ENCODE measurements at places on chromosomes 4 and X. TPM values are rescaled to one million over a fixed set of nuclear protein-coding genes. Genes with fewer than 3 reads are reported as not detected.

GRCh38 chrX:129831091-129831885, 12.4 kb downstream of the ZDHHC9 start:
- no peak for DNase-seq

DNA sequence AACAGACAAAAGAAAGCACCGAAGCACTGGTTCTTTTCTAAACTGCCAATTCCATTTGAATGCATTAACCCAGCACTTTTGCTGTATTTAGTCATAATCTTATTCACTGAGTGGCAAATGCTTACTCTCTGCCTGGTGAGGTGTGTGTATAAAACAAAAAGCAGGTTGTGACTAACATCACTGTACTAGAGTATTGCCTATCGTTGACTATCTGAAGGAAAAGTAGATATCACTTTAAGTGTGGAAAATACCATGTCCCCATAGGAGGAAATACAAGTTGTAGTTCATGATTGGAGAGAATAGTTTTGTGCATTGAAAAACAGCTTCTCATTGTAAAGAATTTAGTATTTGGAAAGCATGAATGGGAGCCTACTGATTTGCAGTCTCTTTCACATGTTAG, 2.7 kb downstream of the PDLIM5 start:
- no peak for DNase-seq

GRCh38 chr4:143016171-143016570, 168.5 kb upstream of the USP38 start:
- no peak for DNase-seq

- DNase-seq = no peak
These were observed 146.5 kb downstream of the SPANXN1 start for GRCh38 chrX:145393702-145394235.

- DNase-seq = no peak
These were observed 21.2 kb upstream of the TBC1D9 start for GRCh38 chr4:140777386-140777785.

DNA sequence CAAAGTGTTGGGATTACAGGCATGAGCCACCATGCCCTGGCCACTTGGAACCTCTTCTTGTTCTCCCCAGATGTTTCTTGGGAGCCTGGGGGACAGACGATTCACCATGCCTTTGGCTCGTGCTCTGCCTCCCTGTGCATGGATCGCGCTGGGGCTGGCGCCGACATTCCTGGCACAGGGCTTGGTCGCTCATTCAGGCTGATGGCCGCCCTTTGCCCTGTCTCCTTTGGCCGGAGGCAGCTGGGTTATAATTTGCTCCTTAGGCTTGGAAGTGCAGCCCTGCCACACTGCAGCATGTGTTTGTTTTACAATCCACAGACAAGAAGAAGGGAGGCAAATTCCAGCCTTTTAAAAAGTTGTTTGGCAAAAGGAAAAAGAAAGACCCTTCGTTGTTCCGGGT, 115.3 kb downstream of the AASDH start:
- DNase-seq = no peak

GRCh38 chr4:165208741-165209388, 1.5 kb downstream of the KLHL2 start:
- no peak for DNase-seq

- no peak for DNase-seq
These were observed 103.0 kb upstream of the MAML3 start for GRCh38 chr4:140256941-140257340.

DNA sequence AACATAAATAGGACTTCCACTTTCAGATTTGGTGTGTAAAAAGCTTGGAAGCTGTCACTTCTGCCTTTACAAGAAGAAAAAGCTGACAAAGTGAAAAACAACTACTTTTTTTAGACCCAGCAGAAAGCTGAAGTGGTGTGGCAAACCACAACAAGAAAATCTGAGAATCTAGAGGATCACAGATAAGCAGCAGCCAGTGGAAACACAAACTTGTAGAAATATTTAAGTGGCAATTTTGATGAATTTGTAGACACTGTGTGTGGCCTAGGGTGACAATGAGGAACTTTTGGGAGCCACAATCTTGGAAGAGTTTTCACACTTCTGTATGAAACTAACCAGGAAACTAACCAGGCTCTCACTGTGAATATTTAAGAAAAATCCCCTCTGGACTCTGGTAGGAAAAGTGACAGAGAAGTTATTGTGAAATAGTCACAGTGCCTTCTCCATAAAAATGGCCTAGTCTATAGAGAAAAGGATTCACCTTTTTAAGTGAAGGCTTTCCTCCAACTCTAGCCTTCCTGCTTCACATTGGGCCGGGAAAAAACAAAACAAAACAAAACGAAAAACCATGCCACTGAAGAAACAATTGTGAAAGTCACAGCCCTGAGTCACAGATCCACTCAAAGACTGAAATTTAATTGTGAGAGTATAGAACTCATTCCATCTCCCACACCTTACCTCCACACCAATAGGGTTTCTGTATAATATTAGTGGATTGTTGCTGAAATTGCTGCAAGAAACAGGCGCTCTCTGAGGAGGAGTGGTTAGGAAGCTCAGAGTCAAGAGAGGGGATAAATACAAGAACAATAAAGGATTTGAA, 26.7 kb upstream of the GUCY1A1 start:
- DNase-seq = no peak

DNA sequence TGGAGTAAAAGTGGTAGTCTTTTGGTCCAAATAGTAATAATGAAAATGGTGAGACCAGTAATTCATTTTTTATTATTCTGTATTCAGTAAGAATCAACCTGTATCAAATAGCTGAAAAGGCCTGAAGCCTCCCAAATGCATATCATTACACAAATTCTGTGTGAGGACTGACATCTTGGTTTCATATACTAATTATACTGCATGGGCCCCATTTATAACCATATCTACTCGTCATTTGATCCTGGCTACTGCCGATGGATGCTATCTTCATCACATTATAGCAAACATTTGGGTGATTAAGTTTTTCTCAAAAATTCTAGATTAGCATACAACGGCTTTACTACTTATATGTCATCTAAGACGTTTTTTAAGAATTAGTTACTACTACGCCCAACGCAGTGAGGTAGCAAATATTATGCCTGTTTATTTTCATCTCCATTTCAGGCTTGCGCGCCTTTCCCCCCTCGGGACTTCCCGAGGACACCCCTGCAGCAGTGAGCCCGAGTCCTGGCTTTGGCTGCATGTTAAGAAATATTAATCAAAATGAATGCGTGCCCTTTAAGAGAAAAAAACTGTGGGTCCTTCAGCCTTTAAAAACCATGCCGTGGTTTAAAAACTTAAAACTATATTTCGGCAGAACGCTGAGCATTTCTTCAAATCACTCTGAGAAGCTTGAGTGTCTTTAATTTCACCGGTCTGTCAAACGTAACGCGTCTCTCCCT, 814 bp upstream of the MMAA start:
- peak; percentile 19 for DNase-seq

- DNase-seq = no peak
These were observed 24.4 kb downstream of the UGT2A3 start for GRCh38 chr4:68927165-68927564.

DNA sequence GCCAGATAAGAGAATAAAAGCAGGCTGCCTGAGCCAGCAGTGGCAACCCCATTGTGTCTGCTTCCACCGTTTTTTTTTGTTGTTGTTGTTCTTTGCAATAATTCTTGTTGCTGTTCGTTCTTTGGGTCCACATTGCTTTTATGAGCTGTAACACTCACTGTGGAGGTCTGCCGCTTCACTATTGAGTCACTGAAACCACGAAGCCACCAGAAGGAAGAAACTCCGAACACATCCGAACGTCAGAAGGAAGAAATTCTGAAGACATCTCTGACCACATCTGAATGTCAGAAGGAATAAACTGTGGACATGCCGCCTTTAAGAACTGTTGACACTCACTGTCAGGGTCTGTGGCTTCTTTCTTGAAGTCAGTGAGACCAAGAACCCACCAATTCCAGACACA, 110.5 kb downstream of the PCDH18 start:
- DNase-seq = no peak

- DNase-seq = no peak
These were observed 459.4 kb downstream of the IDS start for GRCh38 chrX:149045645-149046210.

DNA sequence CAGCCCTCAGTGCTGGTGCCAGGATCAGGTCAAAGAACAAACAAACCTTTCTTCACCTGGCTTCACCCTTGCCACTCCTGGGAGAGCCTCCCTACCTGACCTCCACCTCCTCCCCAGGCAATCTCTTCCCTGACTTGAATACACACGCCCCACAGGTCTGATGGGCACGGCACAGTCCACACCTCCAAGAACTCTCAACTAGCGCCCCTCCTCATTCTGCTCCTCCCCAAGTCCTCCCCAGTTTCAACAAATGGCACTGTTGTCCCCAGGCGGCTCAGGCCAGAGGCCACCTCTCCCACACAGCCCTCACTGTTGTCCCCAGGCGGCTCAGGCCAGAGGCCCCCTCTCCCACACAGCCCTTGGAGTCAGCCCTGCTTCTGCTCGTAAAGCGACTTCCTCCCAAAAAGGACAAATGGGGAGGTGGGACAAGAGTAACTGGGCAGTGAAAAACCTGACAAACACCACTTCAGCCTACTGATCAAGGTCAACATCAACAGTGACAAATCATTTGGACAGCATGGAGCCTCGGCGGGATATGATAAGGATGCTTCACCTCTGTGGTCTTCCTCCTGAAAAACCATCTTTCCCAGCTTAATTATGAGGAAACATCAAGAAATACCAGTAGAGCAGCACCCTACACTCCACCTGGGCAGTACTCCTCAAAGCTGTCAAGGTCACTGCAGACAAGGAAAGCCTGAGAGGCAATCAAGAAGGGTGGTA, 2.9 kb downstream of the LETM1 start:
- no peak for DNase-seq

DNA sequence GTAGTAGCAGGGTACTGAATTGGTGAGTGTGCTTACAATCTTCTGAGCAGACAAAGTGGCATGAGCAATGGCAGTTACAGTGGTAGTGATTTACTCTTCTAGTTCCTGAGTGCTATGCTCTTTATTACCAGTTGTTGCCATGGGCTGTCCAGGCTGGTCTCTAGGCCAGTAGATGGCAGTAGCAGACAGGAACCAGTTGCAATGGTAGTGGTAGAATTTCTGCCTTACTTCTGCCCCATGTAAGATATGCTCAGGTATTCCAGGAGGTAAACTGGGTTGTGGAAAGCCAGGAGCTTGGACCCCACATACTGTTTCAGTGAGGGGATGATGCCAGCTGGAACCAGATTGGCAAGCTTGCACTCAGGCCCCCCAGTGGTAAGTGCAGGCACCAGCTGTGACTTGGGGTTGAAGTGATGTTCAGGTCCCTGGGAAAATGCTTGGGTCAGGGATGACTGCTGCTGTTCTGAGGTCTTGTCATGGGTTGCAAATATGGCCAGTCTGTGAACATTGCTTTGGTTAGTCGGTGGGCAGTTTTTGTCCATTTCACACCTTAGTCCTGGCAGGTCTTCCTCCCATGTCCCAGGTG, 63.0 kb upstream of the ZXDB start:
- no peak for DNase-seq

GRCh38 chrX:21691512-21692018, 33.4 kb upstream of the KLHL34 start:
- no peak for DNase-seq

GRCh38 chrX:97685753-97686152, 802.0 kb downstream of the RPA4 start:
- DNase-seq = no peak

DNA sequence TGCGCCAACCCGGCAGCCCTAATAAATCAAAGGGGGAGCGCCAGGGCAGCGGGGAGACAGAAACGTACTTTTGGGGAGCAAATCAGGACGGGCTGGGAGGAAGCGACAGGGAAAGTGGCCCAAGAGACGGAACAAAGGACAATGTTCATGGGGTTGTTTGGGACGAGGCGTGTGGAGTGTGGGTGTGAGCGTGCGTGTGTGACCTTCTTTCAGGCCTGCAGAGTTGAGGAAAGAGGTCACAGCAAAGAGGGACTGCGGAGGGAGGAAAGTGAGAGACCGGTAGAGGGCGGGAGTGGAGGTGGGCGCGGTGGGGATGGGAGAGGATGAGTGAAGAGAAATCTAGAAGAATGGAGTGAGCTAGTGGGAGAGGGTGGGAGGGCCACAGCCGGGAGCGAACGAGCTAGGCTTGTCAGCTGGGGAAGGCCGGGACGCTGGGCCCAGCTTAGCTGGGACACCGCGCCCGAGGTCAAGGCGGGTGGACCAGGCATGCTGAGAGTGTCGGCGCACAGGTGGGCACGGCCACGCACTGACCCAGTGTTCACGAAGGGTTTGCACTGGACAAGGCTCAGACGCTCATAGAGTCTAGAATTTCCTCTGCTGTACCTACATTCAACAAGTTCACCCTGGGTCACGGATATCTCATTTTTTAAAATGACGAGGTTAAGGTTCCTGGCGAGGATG, 14.7 kb upstream of the PITX2 start:
- DNase-seq = no peak

GRCh38 chr4:87211249-87211952, 9.0 kb downstream of the KLHL8 start:
- DNase-seq = no peak

DNA sequence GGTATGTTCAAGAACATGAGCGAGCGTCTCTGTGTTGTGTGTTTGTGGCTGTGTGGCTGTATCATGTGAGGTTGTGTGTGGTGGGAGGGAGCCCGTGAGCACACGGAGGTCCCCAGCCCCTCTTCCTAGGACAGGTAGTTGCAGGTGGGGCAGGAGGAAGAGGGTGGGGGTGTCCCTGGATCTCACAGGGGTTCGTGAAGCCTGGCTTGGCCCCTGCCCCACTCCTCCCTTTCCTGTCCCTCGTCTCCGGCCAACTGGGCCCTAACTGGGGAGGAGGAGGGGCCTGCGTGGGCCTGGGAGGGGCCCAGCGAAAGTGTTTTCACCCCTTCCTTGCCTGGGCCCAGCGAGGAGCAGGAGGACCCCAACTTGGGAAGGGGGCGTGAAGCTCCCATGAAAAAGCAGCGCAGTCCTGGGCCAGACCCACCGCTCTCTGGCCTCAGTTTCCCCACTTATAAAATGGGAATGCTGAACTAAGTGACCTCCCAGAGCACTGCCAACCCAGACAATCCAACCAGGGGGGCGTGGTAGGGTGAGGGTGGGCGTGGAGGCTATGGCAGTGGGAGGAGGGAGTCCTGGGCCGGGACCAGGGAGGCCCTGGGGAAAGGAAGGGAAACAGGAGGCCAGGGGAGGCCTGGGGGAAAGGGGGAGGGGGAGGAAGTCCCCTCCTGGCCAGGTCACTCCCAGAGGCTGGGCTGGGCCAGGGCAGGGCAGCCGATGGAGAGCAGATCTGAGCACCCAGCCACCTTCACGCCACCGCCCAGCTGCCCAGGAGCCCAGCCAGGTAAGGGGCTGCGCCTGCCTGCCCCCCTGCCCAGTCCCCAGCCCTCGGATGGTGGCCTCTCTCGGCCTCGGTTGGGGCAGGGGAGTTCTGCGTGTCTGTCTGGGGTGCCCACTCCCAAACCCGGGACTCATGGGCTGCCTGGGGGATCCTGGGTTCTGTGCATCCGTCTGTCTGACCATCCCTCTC, at the start of gene AVPR2:
TSS of gene AVPR2 (plus strand) at position 683 of the 967 bp plus-strand sequence. CDS start 473 bp downstream, outside the sequence.
- DNase-seq = no peak

The SGMS2 gene
- 8.7 TPM for polyA plus RNA-seq

The CT83 gene
- polyA plus RNA-seq = not detected

The CT45A3 gene
- not detected for polyA plus RNA-seq

The EPGN gene
- polyA plus RNA-seq = 4.3 TPM

The P2RY4 gene
- polyA plus RNA-seq = 0.05 TPM

The ZNF718 gene
- polyA plus RNA-seq = 0.56 TPM

The MAGEB10 gene
- polyA plus RNA-seq = not detected

The RAB9B gene
- 0.47 TPM for polyA plus RNA-seq

The IL9R gene
- polyA plus RNA-seq = 0.21 TPM

The ZMYM3 gene
- polyA plus RNA-seq = 2.5 TPM
